ENCODE measurements at places on chromosomes 1 and 21.

DNA sequence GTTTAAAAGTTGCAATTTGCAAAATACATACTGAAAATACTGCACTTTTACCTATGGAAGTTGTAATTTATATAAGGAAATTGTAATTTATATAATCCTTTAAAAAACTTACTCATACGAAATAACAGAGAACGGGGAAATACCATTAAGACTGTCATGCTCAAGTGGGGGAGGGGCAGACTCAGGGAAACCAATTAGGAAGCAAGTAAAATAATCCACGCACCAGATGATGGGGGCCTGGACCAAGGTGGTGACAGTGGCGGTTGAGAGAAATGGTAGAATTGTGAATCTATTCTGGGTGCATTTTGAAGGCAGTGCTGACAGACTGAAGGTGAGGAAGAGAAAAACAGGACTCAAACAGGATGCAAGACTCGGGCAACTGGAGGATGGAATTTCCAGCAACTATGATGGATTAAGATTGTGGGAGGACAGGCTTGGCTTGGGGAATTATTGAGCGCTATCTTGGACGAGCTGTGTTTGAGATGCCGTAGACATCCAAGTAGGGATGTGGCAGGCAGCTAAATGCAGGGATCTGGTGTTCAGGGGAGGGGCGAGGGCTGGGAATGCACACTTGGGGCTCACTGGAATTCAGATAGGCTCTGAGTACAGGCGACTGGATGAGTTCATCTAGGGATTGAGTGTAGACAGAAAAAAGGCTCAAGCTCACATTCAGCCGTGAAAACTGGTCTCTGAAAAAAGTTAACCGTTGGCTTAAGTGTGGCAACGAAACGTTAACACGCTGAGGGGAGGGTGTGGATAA is 977 bp downstream of the LCA5L start:
- no peak for DNase-seq

GRCh38 chr1:51946300-51946699 is 44.2 kb downstream of the RAB3B start:
- DNase-seq = no peak

- no peak for DNase-seq
Measured at GRCh38 chr1:66028035-66028434, 235.3 kb downstream of the PDE4B start.

- no peak for DNase-seq
Measured at GRCh38 chr1:234533975-234534876, 55.2 kb upstream of the TARBP1 start.

DNA sequence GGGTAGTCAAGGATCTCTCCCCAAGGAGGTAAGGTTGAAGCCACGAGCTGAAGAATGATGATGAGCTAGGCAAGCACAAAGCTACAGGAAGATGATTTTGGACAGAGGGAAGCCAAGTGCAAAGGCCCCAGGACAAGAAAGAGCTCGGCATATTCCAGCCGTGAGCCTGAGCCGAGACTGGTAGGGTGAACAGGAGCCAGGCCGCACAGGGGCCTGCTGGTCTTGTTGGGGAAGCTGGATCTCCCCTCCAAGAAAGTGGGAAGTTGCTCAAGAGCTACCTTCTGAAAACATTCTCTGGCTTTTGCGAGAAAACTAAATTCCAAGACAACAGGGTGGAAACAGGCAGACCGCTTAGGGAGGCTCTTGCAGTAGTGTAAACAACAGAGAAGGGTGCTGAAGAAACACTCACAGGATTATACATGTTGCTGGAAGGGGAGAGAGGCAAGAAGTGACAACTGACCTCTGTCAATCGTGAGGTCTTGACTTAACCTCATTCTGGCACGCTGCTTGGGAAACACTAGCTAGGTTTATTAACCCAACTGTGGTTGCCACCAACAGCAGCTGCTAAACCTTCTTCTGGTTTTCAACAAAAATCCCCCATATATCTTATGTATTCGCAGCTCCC is 625.2 kb downstream of the SMYD3 start:
- DNase-seq = no peak

DNA sequence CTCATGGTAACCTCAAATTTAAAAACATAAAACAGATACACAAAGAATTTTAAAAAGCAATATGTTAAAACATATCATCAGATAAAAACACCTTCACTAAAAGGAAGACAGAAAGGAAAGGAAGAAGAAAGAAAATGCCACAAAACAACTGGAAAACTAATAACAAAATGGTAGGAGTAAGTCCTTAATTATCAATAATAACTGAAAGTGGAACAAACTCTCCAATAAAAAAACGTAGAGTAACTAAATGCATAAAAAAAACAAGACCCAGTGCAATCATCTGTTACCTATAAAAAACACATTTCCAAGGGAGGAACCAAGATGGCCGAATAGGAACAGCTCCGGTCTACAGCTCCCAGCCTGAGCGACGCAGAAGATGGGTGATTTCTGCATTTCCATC is 47.1 kb upstream of the ACADM start:
- DNase-seq = no peak

GRCh38 chr1:164824542-164824941 is 265.6 kb downstream of the PBX1 start:
- no peak for DNase-seq

GRCh38 chr1:209820986-209821385 is 6.8 kb upstream of the UTP25 start:
- DNase-seq = no peak

GRCh38 chr1:5725406-5725805 is 266.8 kb downstream of the NPHP4 start:
- DNase-seq = no peak

GRCh38 chr1:147598621-147599361 is 57.5 kb downstream of the BCL9 start:
- no peak for DNase-seq

GRCh38 chr1:118636004-118636403 is 352.1 kb downstream of the TBX15 start:
- no peak for DNase-seq

- no peak for DNase-seq
Measured at GRCh38 chr1:231062500-231063270, 22.6 kb upstream of the FAM89A start.

DNA sequence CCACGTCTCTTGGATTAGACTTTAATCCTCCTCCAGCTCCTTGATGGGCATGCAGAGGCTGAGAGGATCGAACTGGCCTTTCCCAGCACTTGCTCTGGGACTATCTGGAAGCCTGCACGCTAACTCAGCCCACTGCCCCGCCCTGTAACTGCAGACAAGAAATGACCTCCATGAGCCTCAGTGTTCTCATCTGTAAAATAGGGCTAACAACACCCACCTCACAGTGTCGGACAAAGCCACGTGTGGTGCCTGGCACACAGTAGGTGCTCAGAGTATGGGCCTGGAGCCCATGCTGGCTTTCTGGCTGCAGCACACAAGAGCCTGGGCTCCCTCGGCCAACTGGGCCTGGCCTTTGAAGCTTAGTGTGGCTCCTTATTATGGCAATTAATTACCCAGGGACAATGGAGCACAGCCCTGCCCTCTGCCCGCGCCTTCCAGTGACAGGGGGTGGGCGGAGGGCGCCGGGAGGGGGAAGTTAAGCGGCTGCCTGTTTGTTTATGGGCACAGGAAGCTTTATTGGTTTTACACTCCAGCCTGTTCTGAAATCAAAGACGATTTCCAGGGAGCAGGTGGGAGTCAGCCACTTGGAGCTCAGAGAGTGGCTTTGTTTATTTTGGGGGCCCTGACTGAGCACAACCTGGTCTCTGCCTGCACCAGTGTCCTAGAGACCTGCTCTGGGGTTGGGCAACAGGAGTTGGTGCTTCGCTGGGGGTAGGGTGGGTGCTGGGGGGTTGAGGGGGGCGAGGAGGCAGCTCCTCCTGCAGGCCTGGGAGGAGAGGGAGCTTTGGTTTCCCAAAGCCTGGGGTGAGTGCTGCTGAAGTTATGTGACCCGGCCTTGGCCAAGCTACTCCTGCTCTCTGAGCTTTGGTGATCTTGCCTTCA is 31.0 kb downstream of the PAX7 start:
- DNase-seq = no peak

DNA sequence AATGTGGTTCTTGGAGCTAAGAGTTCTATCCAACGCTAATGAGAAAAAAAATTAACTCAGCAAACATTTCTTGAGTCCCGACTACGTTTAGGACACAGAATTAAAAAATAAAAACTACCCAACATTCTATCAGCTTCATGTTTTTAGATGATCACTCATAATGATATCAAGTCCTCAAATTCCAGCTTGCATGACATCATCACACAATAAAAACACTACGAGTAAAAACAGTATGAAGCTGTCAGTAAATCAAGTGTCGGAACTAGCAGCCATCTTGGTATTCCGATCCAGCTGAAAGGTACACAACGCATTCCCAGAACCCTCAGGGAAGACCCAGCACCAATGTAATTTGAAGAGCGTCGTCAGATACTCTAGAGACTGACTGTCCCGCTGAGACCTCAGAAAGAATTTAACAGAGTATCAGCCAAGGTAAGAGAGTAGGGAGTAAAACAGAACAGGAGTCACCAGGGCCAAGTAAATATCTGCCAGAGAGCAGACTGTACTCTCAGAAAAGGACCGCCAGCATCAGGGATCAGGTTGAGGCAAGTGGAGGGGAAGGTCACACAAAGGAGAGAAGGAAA is 57.0 kb downstream of the NRIP1 start:
- DNase-seq = no peak

- peak; percentile 23 for DNase-seq
Measured at GRCh38 chr1:86507935-86508582, 38.8 kb upstream of the CLCA4 start.

- DNase-seq = no peak
Measured at GRCh38 chr1:30569384-30569783, 154.0 kb downstream of the MATN1 start.

Data from DMS153 (cell line).